Ureter (tissue), 1 donor: ENCODE measurements at places on chromosomes 5 and 9.

DNA sequence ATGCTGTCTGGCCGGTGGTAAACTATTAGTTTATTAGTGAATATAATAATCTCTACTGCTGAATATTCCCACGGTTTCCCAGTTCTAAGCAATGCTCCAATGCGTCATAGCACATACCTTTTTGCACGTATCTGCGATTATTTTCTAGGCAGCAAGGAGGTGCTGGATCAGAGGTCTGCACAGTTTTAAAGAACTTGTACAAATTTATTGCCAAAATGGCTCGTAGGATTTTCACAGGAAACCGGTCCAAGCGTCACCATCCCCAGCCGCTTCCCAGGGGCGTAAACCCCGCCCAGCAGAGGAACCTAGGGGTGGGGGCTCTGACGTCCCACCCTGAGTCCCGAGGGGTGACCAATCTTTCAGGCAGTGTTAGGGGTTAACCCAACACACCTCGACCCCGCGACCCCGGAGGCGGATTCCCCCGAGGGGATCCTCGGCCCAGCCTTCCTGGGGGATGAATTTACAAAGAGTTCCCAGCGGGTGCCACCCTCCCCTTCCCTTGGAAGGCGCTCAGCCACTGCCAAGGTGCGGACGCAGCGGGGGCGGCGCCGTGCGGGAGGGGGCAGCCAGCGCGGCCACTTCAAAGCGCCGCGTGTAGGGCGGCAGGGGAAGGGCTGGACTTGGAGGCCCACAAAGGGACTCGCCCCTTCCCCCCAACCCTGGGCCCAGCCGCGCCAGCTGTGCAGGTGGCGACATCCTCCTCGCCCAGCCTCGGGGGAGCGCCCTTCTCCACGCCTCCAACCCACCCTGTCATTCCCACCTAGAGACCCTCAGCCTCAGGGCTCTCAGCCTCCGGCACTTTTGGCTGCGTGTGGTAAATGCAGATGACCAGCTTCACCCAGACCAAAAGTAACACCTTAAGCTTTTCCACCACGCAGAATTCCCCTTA is 43.5 kb upstream of the TCF7 start:
- no peak for DNase-seq

GRCh38 chr9:17962747-17963146 is 383.9 kb downstream of the SH3GL2 start:
- no peak for DNase-seq

DNA sequence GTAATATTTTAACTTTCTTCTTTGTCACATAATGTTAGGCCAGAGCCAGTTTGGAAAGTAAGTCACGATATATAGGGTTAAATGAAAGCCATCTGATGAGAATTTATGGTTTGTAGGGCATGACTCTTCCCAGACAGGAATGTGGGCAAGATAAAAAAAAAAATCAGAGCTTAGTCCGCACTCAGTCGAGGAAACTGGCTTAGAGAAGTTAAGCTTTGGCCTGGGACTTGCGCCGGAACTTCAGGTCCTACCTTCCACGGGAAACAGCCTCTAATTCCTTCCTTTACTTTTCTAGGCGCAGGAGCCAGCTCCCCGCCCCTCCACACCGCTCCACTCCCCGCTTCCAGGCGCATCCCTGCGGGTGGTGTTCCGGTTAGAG is 475 bp downstream of the DDX31 start:
- no peak for DNase-seq

DNA sequence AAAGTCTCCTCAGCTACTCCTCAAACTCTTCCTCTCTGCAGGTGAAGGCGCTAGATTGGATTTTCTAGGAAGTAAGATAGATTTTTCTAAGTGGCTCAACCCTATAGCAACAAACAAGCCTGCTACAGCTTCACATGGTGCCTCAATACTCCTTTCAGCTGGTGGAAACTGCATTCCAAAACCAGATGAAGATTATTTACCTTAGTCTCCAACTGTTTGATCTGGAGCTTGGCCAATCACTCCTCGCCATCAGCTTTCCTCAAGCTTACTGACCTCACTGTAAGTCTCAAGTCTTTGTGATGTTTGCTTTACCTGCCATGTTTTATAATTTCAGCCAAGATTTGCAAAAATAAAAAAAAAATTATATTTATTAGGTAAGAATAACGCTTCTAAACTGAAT is 622.4 kb downstream of the CHSY3 start:
- DNase-seq: no peak

- DNase-seq: no peak
Observed at GRCh38 chr5:59285300-59286016, 608.1 kb downstream of the PDE4D start.

DNA sequence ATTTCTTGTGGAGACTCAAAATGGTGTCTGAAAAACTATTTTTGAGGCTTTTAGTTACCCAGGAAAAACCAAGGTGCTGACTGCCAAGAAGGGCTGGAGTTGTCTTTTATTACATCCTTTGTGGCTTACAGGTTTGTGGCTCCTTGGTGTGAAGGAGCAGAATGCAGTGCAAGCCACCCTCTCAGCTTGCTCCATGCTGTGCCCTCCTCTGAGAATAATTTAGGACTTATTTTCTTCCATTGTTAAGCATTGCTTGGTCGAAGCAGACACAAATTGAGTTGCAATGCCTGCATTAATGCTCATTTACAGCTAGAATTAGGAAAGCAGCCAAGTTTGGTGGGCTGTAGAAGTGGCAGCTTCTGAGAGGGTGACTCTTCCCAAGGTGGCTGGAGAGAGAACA is 272.2 kb downstream of the KIF4B start:
- no peak for DNase-seq
